Psoas muscle (tissue), 8 donors: ENCODE measurements at places on chromosomes 7 and 10. TPM values are rescaled to one million over a fixed set of nuclear protein-coding genes. Genes with fewer than 3 reads are reported as not detected.

- DNase-seq = no peak
Measured at GRCh38 chr10:25615926-25616325, 318.1 kb upstream of the MYO3A start.

GRCh38 chr10:38007991-38008390 lies 2.5 kb upstream of the ZNF33A start:
- no peak for DNase-seq

DNA sequence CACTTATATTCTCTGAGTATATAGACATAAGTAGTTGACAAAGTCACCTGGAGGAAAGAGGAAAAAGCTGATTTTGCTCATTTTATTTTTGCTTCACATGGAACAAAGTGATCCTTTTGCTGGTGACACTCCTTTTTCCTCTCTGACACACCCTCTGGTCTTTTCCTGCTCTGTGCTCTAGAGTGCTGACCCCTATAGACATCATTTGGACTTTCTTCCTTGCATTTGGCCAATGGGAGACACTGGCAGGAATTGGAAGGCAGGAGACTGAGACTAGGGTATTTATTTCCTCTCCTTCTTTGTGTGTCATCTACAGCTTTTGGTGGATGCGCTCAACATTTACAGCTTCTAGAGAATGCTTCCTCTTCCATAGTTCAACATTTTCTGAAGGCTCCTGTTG lies 1078.1 kb downstream of the SORCS1 start:
- no peak for DNase-seq

- DNase-seq = no peak
Measured at GRCh38 chr10:95866467-95866842, 41.3 kb upstream of the CC2D2B start.

- no peak for DNase-seq
Measured at GRCh38 chr7:82678259-82678658, 234.7 kb upstream of the CACNA2D1 start.

GRCh38 chr10:3996697-3997096 lies 211.7 kb upstream of the KLF6 start:
- DNase-seq = no peak

DNA sequence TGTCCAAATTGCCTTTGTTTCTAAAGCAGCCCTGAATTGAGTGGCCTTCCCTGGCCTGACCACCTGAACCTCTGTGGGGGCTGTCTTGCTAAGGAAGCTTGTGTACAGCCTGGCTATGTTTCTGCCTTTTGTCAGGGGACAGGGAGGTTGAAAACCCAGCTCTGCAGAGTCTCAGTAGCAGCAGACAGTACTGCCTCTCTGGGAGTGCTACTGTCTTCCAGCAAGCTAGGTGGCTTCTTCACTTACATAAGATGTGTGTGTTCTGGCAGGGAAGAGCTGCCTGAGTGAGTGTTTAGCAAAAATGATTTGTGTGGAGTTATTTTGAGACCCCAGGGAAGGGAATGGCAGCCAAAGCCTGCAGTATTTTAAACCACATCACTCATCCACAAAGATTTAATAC lies 57.4 kb downstream of the LRRC4 start:
- no peak for DNase-seq

DNA sequence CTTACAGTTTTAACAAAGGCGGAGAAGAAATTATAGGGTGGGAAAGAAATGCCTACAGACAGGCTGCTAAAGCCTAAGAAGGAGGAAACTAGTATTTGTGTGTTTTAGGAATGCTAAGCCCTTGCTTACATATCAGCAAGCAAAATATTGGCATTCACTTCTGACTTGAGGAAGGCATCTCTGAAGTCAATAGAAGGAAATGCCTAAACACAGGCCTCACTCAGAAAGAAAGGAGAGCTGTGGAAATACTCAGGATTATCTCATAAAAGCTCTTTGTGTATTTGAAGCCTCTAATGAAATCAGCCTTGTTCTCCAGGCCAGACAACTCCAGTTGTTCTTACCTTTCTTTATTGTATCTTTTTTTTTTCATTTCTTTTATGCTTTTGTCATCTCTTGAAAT lies 158.0 kb downstream of the AUTS2 start:
- DNase-seq = no peak

GRCh38 chr10:97222326-97222961 lies 36.7 kb upstream of the SLIT1 start:
- DNase-seq = no peak

GRCh38 chr7:12415072-12415471 lies 11.4 kb upstream of the VWDE start:
- DNase-seq = no peak

GRCh38 chr7:41661596-41661995 lies 41.3 kb downstream of the INHBA start:
- DNase-seq = no peak

DNA sequence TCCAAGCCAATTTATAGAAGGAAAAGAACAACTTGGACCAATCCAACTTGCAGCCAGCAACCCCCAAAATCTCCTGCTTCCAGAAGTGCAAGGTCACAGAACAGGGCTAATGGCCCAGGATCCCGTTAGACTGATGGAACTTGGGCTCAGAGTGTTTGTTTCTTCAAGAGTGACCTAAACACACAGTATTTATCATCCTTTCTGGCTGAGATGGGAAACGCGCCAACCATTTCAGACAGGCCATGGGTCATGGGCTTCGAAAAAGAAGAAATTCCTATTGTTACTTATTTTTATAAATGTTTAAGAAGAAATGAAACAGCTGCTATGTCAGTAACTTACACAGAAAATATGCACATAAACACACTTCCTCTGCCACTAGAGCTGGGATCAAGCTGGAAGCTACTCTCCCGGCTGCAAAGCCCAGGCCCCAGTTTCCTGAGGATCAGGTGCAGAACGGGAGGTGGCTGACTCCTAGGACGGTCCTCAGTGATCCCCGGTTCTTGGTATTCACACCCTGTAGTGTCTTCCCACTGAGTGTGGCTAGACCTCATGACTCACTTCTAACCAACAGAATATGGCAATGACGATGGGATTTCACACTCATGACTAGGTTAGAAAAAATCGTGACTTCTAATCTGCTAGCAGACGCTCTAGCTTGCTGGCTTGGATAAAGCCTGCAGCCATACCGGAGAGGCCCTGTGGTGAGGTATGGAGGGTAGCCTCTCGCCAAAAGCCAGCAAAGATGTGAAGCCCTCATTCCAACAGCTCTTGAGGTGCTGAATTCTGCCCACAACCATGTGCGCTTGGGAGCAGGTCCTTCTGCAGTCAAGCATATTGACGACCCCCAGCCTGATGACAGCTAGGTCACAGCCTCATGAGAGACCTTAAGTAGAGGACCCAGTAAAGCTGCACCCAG lies 60.2 kb downstream of the CHST15 start:
- DNase-seq = no peak

DNA sequence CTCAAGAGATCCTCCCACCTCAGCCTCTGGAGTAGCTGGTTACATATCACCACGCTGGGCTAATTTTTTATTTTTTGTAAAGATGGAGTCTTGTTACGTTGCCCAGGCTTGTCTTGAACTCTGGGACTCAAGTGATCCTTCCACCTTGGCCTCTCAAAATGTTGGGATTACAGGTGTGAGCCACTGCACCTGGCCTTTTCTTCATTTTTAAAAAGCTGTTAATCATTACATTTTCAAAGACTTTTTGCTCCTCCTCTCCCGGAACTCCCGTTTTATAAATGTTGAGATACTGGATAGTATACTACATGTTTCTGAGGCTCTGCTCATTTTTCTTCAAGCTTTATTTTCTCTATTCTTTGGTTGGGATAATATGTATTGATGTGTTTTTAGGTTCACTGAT lies 16.4 kb downstream of the AOAH start:
- DNase-seq = no peak

DNA sequence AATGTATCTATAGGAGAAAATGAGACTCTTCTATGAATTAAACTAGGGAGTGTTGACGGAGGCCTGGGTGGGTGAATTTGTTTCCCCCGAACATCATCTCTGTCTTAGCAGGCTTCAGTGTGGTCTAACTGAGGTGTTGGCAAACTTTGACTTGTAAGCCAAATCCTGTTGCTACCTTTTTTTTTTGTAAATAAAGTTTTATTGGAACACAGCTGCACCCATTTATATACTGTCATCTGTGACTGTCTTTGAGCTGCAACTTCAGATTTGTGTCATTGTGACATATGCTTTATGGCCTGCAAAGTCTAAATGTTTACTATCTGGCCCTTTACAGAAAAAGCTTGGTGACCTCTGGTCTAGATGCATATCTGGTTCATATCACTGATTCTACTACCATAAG lies 455.9 kb downstream of the LRMDA start:
- DNase-seq = no peak

DNA sequence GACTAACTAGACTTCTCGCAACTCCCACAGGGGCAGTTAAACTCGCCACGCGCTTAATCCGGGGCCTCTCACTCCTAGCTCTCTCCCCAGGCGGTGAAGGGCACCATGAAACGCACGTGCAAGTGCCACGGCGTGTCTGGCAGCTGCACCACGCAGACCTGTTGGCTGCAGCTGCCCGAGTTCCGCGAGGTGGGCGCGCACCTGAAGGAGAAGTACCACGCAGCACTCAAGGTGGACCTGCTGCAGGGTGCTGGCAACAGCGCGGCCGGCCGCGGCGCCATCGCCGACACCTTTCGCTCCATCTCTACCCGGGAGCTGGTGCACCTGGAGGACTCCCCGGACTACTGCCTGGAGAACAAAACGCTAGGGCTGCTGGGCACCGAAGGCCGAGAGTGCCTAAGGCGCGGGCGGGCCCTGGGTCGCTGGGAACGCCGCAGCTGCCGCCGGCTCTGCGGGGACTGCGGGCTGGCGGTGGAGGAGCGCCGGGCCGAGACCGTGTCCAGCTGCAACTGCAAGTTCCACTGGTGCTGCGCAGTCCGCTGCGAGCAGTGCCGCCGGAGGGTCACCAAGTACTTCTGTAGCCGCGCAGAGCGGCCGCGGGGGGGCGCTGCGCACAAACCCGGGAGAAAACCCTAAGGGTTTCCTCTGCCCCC lies 19.5 kb downstream of the WNT8B start:
- DNase-seq = peak; percentile 73

GRCh38 chr7:28509251-28510025 lies 97.1 kb downstream of the CREB5 start:
- DNase-seq = peak; percentile 30

DNA sequence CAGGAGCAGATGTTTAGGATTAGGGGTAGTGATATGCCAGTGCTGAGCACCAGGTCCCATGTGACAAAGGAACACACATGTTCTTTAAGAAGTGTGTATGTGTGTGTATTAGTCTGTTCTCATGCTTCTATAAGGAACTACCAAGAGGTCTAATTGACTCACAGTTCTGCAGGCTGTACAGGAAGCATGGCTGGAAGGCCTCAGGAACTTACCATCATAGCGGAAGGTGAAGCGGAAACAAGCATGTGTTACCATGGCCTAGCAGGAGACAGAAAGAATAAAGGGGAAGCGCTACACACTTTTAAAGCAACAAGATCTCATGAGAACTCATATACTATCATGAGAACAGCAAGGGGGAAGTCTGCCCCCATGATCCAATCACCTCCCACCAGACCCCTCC lies 22.8 kb upstream of the PDZD8 start:
- DNase-seq = no peak

DNA sequence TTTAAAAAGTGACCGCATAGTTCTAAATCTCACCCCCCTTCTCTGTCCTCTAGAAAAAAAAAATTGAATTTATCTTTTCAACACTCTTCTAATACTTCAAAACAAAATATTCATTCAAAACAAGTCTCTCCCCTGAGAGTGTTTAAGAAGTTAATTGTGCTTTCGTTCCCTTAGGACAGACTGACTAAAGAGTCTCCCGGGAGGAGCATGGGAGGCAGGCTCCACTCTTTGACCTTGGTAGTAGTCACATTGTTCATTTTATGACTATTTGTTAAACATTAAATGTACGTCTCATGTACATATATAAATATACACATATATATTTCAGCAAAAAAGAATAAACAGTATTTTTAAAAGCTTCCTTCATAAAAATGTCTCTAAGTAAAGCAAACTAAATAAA lies 35.3 kb upstream of the SPOCK2 start:
- no peak for DNase-seq

- DNase-seq = no peak
Measured at GRCh38 chr10:117819304-117819703, 227.4 kb downstream of the RAB11FIP2 start.

- DNase-seq = peak; percentile 71
Measured at GRCh38 chr10:98030093-98030821, at the start of gene CRTAC1. TSS of gene CRTAC1 (minus strand) at chr10:98030621. CDS start at chr10:98030472, 149 bp downstream.

DNA sequence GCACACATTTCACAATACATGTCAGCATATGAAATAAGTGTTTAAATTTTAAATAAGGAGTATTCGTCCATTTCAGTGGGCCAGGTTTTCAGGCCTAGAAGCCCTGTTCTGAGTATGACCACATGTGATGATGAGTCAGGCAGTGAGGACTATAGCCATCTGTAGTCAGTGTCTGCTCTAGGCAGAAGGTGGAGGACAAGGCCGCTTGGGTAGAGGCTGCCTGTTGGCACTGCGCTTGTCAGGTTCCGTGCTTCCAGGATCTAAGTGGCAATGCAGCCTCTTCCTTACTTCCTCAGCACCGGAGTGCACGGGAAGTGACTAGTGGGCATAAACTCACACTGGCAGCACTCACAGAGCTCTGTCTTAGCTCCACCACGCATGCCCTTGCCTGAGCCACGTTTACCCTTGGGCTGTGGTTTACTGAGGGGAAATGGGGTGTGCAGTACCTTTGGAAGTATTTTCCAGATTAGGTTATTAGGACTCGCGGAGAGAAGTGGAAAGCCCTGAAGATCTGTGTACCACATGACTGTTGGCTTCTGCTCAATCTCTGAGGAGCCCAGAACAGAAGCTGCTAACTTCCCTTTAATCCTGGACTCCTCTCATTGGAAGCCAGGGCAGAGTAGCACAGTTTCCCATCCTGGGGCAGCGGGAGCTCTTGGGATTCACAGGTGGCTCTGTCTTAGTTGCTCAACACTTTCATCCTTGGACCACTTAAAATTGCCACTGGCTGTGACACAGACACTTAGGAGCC lies 87.5 kb upstream of the GJD4 start:
- DNase-seq = no peak

DNA sequence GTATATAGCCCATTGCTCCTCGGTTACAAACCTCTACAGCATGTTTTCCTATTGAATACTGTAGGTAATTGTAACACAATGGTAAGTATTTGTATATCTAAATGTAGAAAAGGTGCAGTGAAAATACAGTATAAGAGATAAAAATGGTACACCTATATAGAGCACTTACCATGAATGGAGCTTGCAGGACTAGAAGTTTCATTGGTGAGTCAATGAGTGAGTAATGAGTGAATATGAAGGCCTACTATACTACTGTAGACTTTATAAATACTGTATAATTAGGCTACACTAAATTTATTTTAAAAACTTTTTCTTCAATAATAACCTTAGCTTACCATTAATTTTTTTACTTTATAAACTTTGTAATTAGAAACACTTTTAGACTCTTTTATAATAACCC lies 239.7 kb downstream of the CDK14 start:
- no peak for DNase-seq

GRCh38 chr7:46162609-46163008 lies 241.5 kb upstream of the IGFBP3 start:
- no peak for DNase-seq

- DNase-seq = no peak
Measured at GRCh38 chr10:128727114-128727513, 600.9 kb upstream of the MKI67 start.

GRCh38 chr7:47498229-47499056 lies 83.5 kb downstream of the TNS3 start:
- DNase-seq = no peak

ASB4 gene
- total RNA-seq = 18.8 TPM

POU6F2 gene
- total RNA-seq = not detected

EBF3 gene
- total RNA-seq = 6.6 TPM

POLR2J2 gene
- total RNA-seq = 3.8 TPM

SFTPA2 gene
- 0.60 TPM for total RNA-seq

CPN1 gene
- not detected for total RNA-seq

ZFAND4 gene
- total RNA-seq = 7.0 TPM

SYNPO2L gene
- 132 TPM for total RNA-seq

CAMK1D gene
- 1.4 TPM for total RNA-seq
